ENCODE measurements at places on chromosomes 13 and 19. TPM values are rescaled to one million over a fixed set of nuclear protein-coding genes. Genes with fewer than 3 reads are reported as not detected.

CLDND2 gene
- total RNA-seq, result 1.2 TPM

ERF gene
- 40.1 TPM for total RNA-seq

PNMA8C gene
- total RNA-seq, result not detected

ZNF69 gene
- 17.8 TPM for total RNA-seq

RLN3 gene
- total RNA-seq, result not detected

GRIN2D gene
- 0.60 TPM for total RNA-seq

GAMT gene
- total RNA-seq, result 24.9 TPM

DIRAS1 gene
- total RNA-seq, result 1.9 TPM

URAD gene
- not detected for total RNA-seq
